ENCODE measurements at places on chromosomes 12 and 14.

- DNase-seq = no peak
Observed at GRCh38 chr14:30193845-30194501, 266.3 kb upstream of the PRKD1 start.

DNA sequence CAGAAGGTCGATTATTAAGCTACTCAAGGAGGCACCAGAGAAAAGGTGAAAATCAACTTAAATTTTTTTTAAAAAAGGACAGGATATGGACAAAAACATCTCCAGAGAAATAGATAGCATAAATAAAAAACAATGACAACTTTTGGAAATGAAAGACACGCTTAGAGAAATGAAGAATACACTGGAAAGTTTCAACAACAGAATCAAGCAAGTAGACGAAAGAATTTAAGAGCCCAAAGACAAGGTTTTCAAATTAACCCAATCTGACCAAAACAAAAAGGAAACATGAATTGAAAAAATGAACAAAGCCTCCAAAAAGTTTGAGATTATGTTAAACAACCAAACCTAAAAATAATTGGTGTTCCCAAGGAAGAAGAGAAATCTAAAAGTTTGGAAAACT, 191.1 kb upstream of the BMP4 start:
- no peak for DNase-seq

DNA sequence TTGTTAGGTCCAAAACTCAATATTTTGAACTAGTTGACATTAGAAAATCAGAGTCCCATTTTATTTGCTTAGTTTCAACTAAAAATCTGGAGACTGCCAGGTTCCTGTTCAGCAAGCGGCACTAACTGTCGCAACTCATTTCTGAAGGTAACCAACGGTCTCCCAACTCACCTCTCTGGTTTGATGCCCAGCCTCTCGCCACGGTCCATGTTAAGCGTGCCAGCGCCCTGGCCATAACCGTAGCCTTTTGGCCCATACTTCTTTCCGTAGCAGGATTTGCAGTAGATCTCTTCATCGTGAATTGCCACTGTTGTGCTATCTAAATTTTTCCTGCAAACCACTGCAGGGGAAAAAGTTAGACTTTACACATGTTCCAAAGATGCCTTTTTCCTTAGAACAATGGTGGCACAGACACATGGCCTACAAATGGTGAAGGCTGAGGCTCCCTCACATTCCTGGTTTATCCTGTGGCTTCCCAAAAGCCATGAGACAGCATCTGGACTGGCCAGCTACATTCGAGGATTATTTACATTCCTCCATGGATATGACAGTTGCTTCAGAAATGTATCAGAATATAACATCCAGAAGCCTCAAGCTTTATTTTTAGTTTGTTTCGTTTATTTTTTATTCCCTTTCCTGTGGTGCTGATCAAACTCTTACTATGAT, 15.7 kb downstream of the CSRP2 start:
- no peak for DNase-seq

GRCh38 chr12:117064596-117064995, 34.6 kb downstream of the TESC start:
- DNase-seq = no peak

DNA sequence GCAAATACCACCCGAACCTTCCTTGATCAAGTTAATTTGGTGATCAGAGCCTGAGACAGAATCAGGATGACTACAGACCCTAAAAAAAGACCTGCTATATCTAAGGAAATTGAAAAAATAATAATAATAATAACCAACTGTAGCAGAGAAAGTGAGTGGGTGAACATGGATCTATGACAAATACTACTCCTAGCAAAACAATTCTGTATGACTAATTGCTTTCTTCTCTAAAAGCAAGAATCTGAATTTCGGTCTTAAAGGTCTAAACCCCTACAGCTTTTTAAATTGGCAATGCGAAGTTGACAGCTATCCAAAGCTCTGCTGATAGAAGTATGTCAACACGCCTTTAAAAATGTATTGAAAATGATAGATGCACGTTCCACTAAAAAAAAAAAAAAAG, 102.2 kb downstream of the PRKAB1 start:
- no peak for DNase-seq

DNA sequence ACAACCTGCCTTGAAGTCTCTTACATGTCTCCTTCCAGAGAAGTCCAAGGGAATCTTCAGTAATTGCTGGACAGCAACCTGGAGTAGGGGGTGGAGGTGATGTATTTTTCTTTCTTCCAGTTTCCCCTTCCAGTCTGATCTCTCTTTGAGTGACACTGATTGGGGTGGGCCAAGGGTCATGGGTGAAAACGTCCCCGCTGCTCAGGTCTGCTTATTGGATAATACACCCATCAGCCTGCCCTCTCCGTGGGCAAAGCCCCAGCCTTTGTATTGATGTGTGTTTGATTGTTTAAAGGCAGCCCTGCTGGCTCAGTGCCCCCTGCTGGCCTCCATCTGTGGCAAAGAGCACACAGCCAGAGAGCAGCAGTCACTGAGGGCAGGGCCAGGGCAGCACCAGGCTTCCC, 35.7 kb upstream of the ATP2A2 start:
- peak; percentile 36 for DNase-seq

- no peak for DNase-seq
Observed at GRCh38 chr12:98126637-98127335, 388.6 kb upstream of the TMPO start.

- no peak for DNase-seq
Observed at GRCh38 chr12:2319737-2320506, 267.1 kb downstream of the CACNA1C start.

DNA sequence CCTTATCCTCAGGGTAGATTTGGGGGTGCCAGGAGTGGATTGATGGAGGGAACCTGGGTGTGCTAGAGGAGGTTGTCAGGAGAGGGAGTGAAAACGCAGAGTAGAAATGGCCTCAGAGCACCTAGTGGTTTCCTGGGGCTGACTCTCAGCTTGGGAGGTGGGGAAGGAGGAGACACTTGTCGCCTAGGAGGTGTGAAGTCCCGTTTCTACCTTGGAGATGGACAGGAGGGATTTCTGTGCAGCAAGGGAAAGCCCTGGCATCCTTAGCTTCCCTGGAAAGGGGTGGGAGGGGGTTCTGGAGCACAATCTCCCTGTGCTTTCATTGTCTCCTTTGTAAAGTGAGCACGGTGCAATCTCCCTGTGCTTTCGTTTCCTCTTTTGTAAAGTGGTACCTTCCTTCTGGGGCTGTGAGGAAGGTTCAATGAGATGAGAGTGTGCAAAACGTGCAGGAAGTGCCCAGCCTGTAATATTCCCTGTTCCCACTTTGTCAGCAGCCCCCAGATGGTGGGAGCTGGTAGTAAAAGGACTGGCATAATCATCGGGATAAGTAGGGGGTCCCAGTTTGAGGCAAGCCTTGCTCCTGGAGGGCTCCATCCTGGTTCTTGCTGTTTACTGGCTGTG, 1.6 kb downstream of the OAS3 start:
- no peak for DNase-seq

DNA sequence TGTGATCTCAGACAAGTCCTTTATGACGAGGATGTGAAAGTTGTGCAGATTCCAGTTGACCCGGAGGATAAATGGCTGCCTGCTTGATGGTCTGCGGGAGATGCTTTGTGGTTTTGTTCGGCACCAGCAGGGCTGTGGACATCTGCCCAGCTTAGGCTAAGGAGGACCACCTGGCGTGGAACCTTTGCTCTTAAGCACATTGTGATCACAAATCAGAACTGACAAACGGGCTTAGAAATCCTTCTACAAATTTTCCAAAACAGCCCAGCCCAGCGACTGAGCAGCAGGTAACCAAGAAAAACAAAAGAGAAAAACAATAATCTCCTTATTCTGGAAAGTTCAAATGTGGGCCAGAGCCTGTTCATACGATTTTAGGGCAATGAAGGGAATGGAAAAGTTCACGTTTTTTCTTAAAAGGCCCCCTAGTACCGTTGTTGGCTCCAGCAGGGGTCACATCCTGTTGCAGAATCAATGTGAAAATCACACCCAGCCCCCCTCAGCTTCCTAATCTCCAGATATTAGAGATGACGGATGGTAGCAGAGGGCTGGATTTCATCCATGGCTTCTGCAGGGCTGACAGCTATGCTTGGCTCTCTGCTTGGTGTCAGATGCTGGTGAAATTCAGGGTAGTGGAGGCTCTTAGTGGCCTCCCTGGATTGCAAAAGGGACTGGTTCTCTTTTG, 81.1 kb upstream of the RFLNA start:
- no peak for DNase-seq

DNA sequence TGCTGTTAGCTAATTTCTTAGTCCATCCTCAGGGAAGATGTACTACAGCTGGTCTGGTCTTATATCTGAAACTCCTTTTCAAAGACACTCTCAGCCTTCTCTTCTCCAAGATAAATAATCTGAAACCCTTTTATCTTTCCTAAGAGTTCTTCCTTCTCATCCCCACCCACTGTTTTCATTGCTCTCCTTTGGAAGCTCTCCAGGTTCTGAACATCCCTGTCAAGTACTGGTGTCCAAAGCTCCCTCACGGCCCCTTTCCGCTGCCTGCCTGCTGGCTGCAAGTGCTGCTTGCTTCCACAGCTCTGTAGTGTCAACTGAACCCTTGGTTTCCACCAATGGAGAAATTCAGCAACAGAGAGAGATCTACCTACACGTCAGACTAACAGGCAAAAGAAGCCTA, 6.6 kb upstream of the SLC6A13 start:
- no peak for DNase-seq

DNA sequence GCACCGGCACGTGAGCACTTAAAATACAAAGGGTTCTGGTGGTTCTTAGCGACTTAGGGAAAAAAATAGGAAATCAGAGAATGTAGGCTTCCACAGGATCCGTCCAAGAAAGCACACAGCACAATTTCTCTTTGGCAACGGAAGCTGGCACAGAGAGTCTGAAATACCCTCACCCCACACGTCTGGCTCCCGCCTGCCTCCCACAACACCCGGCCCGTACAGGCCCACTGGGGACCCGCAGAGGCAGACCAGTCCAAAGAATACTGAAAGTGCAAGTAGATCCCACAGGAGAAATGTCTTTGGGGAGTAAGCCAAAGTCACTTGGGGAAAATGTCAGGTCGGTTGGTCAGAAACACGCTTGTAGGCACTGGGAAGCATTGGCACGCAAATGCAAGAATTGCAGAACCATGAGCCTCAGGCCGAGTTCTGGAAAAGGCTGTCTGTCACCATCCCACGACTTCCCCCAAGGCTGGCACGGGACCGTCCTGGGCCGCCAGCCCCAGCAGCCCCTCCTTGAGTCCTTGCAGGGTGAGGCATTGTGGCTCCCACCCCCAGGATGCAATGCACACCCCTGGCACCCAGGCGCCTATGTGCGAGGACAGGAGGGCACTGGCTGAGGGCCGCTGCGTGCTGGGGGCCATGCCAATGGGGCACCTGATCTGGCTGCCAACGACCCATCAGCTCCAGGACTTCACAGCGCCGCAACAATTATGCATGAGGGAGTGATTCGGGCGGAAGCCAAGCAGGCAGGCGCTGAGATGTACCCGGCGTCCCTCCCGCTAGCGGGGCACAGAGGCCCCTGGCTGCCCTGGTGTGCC, 29.7 kb downstream of the CHGA start:
- DNase-seq = no peak

GRCh38 chr12:29551812-29552211, 54.3 kb upstream of the OVCH1 start:
- no peak for DNase-seq

GRCh38 chr14:100662879-100663760, 63.6 kb upstream of the DLK1 start:
- peak; percentile 49 for DNase-seq

DNA sequence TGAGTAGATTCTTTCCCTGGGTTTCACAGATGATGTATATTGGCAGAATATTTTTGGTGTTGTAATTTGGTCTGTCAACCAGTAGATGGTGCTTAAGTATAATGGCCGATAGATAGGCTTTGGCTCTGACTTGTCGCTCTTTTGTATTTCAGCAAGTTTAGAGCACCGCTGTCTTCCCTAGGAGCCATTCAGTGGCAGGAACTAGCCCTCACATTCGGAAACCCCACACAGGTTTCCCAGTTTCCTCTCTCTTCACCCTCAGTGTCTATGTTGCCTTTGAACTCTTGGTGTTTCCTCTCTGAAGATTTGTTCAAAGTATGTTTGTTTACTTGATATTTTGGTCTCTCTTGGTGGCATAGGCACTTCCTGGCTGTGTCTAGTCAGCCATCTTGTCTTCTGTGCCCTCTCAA, 102.2 kb downstream of the GPHN start:
- peak; percentile 30 for DNase-seq

- DNase-seq = no peak
Observed at GRCh38 chr14:37824939-37825712, 229.7 kb downstream of the TTC6 start.

GRCh38 chr12:109861689-109862314, 18.5 kb downstream of the GLTP start:
- no peak for DNase-seq

DNA sequence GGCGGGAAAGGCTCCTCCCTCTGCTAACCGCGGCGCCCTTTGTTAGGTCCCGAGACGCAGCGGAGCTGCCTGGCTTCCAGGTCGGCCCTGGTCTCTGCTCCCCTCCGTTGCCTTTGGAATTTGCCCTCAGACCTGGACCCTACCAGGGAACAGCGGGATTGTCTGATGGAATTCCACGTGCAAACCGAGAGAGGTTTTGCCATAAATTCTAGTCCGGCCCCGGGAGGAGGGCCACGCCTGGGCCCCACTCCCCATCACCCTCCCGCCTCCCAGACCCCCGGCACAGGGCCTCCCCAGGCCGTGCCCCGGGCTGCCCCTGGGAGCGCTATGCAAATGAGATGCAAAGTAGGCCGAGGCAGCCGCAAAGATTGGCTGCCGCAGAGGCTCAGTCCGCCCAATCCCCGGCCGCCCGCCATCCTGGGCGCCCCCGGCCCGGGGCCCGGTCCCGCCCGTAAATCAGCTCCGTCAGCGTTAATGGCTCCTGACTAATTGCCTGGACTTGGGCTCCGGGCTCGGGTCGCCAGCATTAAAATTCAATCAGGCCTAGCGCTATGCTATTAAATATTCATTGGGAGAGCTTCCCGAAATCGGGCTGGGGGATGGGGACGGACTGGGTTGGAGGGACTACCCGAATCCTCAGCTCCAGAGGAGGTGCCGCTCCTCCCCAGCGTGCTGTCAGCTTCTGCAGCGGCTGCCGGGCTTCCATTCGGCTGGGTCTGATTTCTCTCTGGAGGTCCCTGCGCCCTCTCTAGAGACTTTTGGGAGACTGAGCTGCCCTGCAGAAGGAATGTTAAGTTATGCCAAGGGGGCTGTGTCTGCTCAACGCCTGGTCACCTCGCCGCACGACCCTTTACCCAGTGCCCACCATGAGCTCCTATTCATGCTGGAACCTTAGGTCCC, 15.7 kb upstream of the FIGNL2 start:
- no peak for DNase-seq

- no peak for DNase-seq
Observed at GRCh38 chr12:98222135-98222534, 293.3 kb upstream of the TMPO start.

DNA sequence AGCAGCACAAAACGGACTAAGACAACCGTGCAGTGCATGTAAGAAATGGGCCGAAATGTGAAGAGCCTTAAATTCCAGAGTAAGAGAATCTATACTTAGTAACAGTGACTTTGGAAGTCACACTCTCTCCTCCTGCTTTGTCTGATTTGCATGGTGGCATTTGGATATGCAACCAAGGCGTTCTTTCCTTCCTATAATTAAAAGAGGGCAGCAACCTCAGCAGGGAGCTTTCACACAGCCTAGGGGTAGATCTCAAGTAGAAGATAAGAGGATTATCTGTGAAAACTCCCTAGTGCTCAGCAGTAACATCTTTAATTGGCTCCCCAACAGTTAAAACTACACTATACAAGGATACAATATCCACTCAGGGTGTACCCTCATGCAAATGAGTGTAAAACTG, 16.5 kb downstream of the GMFB start:
- no peak for DNase-seq

GRCh38 chr14:92729634-92730358, 18.6 kb downstream of the LGMN start:
- no peak for DNase-seq

- no peak for DNase-seq
Observed at GRCh38 chr14:85241022-85241855, 288.7 kb upstream of the FLRT2 start.
